NK-92 treated with Interleukin-12 subunit alpha and Interleukin-12 subunit beta, amount 100 ng/mL, for 24 hours (cell line): ENCODE measurements at places on chromosomes 1 and 21.

GRCh38 chr1:59554752-59555151, 257.9 kb downstream of the FGGY start:
- DNase-seq = no peak

GRCh38 chr1:84936116-84936810, 43.3 kb upstream of the LPAR3 start:
- peak; percentile 11 for DNase-seq

GRCh38 chr21:41008974-41009373, 159.0 kb upstream of the BACE2 start:
- no peak for DNase-seq

DNA sequence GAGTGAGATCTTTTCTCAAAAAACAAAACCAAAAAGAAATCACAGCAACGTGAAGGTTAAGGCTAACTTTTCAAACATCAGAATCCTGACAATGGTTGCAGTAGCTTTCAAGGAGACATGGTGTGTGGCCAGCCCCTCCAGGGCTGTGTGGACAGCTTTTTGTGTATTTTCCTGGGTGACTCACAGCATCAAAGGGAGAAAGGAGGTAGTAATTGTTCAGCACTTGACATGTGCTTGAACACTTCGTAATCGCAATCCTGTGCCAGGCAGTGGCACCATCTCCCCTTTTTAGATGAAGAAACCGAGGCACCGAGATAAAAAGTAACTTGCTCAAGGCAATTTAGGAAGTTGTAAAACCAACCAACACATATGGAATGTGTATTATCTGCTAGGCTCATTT, 10.3 kb downstream of the NBL1 start:
- DNase-seq = no peak

DNA sequence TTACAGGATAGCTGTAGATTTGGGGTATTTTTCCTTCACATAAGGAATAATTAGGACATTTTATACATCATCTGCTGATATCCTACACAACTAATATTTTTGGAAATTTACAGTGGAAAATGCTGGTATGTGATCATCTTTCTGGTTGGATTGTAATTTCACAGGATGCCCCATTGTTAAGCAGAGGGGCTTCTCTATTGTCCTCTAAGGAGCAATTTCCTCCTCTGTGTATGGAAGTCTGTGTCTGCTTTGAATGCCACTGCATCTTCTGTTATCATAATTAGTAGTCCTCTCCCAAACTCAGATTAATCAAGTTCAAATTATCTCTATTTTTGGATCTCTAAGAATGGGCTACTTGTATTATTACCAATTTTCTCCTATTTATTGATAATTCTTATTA, 988.1 kb upstream of the B3GALT2 start:
- no peak for DNase-seq

- no peak for DNase-seq
These were observed 419.5 kb upstream of the DEPDC1 start for GRCh38 chr1:68916221-68916902.

DNA sequence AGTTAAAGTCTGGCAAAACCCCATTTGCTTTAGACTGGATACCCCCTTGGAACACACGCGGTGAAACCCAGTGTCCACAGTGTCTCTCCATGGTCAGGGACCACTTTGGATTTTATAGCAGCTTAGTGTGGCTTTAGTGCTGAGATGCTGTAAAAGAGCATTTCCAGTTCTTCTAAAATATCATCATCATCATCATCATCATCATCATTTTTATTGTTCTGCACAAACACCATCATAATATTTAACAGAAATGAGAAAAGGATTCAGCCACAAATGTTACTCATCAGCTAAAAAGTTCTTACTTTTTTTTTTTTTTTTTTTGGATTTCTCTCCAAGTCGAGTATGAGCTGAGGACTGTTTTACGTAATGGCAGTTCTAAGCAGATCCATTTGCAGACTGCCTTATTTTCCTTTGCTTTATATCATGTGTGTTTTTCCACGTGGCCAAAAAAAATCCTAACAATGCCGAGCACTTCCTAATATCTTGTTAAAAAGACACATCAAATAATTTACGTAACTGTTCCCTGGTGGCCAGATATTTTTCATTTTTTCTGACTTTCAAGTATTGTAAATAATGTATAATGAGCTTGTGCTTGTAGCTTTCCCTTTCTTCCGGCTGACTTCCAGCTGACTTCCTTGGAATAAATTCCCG, 62.8 kb downstream of the EVA1C start:
- DNase-seq = no peak

DNA sequence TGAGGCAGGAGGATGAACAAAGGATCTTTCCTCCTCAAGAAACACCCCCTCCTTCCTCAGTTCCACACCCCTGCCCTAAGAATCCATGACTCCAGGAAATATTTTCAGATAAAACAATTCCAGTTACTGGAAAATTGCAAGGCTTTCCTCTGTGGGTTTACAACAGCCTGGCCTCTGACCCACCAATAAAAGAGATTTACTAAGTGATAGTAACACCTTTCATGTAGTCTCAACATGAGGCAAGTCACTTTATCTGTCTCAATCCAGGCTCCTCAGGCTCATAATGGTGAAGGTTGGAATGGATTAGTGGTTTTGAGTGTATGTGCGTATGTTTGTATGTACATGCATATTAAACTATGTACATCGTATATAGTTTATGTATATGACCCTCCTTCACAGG, 71.4 kb upstream of the PPP2R5A start:
- no peak for DNase-seq

DNA sequence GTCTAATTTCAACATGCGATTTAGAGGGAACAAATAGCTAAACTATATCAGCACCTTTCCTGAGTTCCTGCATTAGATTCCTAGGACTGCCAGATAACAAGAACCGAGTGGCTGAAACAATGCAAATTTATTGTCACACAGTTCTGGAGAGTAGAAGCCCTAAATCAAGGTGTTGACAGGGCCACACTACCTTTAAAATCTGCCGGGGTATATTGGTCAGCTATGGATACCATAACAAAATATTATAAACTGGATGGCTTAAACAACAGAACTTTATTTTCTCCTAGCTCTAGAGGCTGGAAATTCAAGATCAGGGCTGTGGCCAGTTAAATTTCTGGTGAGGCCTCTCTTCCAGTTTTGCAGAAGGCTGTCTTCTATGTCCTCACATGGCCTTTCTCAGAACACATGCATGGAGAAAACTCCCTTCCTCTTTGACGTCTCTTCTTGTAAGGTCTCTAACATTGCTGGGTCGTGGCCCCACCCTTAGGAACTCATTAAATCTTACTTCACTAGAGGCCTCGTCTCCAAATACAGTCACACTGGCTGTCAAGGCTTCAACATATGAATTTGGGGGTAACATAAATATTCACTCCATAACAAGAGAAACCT, 144.3 kb downstream of the FCRL5 start:
- no peak for DNase-seq

- DNase-seq = no peak
These were observed 25.5 kb downstream of the KCNAB2 start for GRCh38 chr1:6071219-6071618.

- no peak for DNase-seq
These were observed 167.2 kb downstream of the CRB1 start for GRCh38 chr1:197435224-197435623.

DNA sequence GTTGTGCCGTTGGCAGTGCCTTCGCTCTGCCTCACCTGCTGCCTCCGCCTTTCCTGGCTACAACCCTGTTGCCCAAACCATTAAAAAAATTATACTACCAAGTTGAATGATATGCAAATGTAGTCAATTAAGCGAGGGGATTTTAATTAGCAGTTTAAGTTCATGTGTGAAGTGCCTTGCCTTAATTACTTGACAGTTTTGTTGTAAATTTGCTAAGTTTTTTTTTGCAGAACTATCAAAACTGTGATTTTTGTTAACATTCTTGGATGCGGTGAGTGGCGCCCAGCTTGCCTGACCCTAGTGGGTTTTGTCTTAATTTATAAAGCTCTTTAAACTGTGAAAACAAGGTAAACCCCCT, 10.9 kb downstream of the SKI start:
- no peak for DNase-seq

DNA sequence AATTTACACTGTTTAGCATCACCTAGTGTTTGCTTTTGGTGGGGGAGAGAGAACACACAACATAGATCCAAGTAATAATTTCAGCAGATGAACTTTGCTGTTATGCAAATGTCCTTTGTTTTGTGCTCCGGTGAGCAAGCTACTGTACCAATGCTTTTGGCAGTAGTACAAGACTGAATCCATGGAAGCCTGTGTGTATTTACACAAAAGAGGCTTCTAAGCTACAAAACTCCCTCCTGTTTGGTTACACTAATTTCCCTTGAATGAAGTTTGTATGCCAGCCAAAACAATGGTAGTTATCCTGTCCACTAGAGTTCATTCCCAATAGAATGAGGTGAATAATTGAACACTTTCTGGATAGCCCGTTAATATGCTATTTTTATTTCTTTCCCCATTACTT, 320.5 kb downstream of the KCTD3 start:
- DNase-seq = no peak

- no peak for DNase-seq
These were observed 114.2 kb downstream of the BCAR3 start for GRCh38 chr1:93567255-93567918.

GRCh38 chr1:162561616-162562469, at the start of gene UAP1:
Gene UAP1 (plus strand): TSS chr1:162561722. CDS start chr1:162566069, 4,347 bp downstream.
- peak; percentile 53 for DNase-seq

GRCh38 chr1:47532921-47533792, 95.3 kb downstream of the FOXD2 start:
- DNase-seq = no peak

GRCh38 chr1:18351735-18352134, 129.0 kb upstream of the KLHDC7A start:
- DNase-seq = no peak

DNA sequence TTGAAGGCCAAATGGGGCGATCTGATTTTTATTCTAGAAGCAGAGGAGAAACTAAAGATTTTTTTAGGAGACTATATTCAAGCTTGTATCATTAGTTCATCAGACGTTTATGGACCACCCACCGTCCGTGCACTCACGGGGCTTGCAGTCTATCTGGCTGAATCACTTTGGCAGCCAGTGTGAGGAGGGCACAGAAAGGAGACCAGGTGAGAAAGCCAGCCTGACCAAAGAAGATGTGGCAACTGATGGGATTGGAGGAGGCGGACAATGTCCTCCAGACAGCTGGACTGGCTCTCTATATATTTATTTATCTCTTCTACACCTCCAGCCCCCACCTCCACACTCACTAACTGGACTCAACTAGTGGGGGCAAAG, 822 bp upstream of the ELOVL1 start:
- peak; percentile 11 for DNase-seq
